ENCODE measurements at places on chromosomes 16 and 17. TPM values are rescaled to one million over a fixed set of nuclear protein-coding genes. Genes with fewer than 3 reads are reported as not detected.

The C16orf92 gene
- total RNA-seq, result not detected

GRCh38 chr17:60080545-60080944, 1.8 kb upstream of the HEATR6 start:
- H3K4me1 ChIP-seq, result peaks cover 33% of the 10 kb centered on the region
- DNase-seq, result no peak
- no peak overlapping the region for H3K27ac ChIP-seq

GRCh38 chr17:5254903-5255521, 20.4 kb upstream of the SCIMP start:
- DNase-seq, result no peak
- H3K4me1 ChIP-seq, result peaks cover 8% of the 10 kb centered on the region
- no peak overlapping the region for H3K27ac ChIP-seq
- H3K4me3 ChIP-seq, result no peak overlapping the region
- H3K27me3 ChIP-seq, result no peaks in the 10 kb centered on the region
- no peaks in the 10 kb centered on the region for H3K36me3 ChIP-seq

The NACA2 gene
- not detected for total RNA-seq

The TPSB2 gene
- total RNA-seq, result not detected

DNA sequence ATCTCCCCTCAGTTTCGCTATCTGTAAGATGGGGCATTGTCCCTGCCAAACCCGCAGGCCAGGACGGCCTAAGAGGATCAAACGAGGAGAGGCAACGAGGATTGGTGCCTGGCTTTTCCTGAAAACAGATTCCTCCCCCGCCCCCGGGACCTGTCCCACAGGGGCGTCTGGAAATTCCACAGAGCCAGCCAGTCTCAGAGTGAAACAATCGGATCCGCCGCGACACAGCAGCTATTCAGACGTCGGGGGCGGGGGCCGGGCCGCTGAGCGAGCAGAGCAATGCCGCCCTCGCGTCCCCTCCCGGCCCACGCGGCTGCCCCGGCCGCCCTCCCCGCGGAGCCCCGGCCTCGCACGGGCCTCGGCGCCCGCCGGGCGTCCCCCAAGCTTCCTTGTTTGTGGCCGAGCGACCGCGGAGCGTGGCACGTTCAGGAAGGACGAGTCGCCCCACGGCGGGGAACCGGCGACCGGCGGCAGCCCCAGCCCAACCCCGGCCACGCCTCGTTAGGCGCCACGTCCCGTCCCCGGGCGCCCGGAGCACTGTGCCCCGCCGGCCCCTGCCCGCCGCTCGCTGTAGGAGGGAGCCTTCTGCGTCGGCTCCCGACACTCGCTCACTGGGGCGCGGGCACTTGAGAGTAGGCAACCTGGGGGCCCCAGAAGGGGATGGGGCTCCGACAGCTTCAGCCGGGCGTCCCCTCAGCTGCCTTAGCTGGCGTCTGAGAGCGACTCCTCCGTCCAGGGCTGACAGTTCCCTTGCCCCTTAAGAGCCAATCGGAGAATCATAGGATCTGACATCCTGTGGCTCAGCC, 29.6 kb upstream of the PHOSPHO1 start:
- no peaks in the 10 kb centered on the region for H3K36me3 ChIP-seq
- peak overlapping the region; percentile 59 for H3K4me3 ChIP-seq
- H3K4me1 ChIP-seq, result peaks cover 10% of the 10 kb centered on the region
- H3K27me3 ChIP-seq, result peaks cover 3% of the 10 kb centered on the region

The PIRT gene
- total RNA-seq, result not detected

GRCh38 chr17:67629971-67630320, 87.8 kb upstream of the NOL11 start:
- DNase-seq, result peak; percentile 69
- H3K4me1 ChIP-seq, result no peaks in the 10 kb centered on the region
- no peak overlapping the region for H3K27ac ChIP-seq
- no peaks in the 10 kb centered on the region for H3K36me3 ChIP-seq
- no peak overlapping the region for H3K4me3 ChIP-seq

DNA sequence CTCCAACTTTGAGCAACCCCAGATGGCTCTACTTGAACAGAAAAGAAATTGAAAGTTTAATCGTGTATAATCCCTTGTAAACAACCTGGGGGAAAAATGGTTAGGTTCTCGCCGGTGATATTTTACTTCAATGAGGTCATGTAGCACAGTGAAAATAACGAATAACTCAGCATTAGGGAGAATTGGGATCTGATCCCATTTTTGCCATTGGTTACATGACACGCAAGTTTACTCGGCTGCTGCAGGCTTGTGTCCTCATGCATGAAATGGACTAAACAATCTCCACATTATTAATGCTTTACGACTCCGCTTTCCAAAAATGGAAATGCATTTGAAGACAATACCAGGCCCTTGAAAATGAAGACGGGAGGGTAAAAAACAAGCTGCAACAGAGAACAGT, 45.5 kb upstream of the LRRC37A3 start:
- H3K4me3 ChIP-seq, result peak overlapping the region; percentile 31
- H3K27me3 ChIP-seq, result no peaks in the 10 kb centered on the region
- DNase-seq, result peak; percentile 55
- H3K27ac ChIP-seq, result peak overlapping the region; percentile 100
- no peaks in the 10 kb centered on the region for H3K36me3 ChIP-seq
- H3K4me1 ChIP-seq, result peaks cover 77% of the 10 kb centered on the region

DNA sequence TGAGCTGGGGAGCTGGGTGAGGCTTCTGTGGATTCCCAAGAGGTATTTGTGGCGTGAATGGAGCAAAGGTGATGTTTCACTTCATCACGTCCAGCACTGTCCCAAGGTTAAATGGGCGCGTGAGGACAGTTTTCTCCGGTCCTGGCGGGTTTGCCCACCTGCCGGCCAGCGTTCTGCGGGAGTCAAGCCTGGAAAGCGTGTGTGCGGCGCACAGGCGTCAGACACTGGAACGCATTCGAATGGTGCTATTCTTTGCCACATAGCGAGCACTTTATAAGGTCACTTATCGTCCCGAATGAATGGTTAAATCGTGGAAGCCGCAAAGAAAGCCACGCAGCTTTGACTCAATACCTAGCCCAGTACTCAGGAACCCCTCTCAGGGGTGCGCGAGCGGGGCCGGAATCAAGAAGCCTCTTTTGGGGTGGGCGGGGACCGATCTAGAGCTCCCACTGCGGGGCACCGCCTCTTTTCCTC, 446 bp upstream of the PSMD11 start:
- H3K36me3 ChIP-seq, result peaks cover 20% of the 10 kb centered on the region
- no peak overlapping the region for H3K27ac ChIP-seq
- H3K4me1 ChIP-seq, result peaks cover 23% of the 10 kb centered on the region
- peak overlapping the region; percentile 89 for H3K4me3 ChIP-seq

DNA sequence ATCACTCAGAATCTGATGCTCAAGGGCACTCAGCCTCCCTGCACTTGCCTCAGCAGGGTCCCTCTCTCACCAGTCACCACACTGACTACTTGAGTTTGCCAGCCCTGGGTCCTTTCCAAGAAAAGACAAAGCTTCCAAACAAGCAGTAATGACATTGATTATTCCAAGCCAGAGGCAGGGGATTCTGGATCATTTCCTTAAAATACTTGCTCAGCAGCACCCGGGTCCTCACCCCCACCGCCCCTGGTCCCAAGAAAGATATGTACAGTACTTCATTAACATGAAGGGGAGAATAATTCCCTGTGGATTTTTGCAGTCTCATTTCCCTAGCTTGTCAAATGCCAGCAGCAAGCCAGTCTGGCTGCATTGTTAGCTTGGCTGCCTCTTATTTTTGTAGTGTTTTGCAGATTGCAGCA, 83.2 kb upstream of the GNAO1 start:
- no peak overlapping the region for H3K27ac ChIP-seq
- H3K36me3 ChIP-seq, result no peaks in the 10 kb centered on the region
- H3K4me3 ChIP-seq, result no peak overlapping the region
- H3K27me3 ChIP-seq, result no peaks in the 10 kb centered on the region
- DNase-seq, result no peak

- H3K27ac ChIP-seq, result peak overlapping the region; percentile 80
- peak overlapping the region; percentile 56 for H3K4me3 ChIP-seq
- no peaks in the 10 kb centered on the region for H3K27me3 ChIP-seq
These were observed 8.1 kb downstream of the SERPINF1 start for GRCh38 chr17:1769822-1770477.

DNA sequence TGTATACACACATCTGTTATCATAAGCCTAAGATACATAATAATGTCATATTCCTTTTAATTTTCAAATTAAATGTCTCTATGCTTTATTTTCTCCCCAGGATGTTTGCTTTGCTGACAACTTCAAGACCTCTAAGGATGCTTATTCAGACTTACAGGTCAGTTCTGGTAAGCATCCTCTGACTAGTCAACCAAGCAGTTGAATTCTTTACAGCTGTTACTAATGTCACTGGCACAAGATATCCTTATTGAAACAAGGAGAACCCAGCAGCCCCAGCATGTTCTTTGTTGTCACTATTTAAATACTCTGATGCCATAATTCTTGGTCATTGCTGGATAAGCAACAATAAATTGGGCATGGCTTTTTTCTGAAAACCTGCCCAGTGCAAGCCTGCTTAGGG, 232.3 kb upstream of the PMFBP1 start:
- no peaks in the 10 kb centered on the region for H3K36me3 ChIP-seq
- no peak overlapping the region for H3K27ac ChIP-seq
- no peaks in the 10 kb centered on the region for H3K27me3 ChIP-seq
- H3K4me1 ChIP-seq, result no peaks in the 10 kb centered on the region
- no peak for DNase-seq
